Stimulated activated CD4-positive, alpha-beta T cell treated with anti-CD3 and anti-CD28 coated beads, Interleukin-1b, Interleukin-23, amount 100 ng/mL, for 24 hours (primary cell): ENCODE measurements at places on chromosomes 16 and 17.

DNA sequence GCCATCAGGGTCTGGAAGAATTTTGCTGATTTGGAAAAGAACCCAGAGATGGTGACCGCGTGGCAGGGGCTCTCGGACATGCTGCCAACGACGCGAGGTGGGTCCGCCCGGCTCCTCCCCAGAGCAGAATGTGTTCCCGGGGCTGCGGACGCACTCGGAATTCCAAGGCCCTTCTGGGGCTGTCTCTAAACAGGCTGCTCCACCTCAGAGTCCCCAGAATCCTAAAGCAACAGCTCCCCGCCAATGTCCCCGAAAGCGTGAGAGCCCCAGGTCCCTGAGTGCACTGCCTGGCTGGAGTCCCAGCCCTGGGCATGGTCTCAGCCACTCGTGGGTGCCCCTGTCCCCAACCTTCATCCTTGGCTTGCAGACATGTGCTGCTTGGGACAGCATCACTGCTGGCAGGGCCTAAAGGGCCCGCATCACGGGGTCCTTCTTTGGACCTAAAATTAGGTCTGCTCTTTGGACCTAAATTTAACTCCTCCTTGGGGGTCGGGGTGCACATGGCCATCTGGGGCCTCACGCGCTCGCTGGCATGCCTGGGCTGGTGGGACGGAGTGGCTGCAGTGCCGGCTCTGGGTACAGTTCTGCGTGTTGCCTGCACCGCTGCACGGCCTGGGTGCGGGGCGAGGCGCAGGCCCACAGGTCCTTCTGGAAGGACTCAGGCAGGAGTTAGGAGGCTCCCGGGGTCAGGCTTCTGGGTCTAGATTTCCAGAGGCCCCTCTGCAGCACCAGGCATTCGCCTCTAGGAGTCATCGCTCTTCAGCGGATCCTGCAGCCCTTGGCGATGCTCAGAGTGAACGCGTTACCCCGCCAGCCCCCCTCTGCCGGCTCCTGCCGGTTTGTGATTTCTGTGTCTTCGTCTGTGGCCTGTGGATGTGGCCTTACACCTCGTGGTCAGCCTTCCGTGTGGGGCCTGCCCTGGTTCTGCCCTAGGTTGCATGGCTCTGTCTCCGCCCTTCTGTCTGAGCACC is 41.9 kb upstream of the CHMP6 start:
- no peak for DNase-seq

DNA sequence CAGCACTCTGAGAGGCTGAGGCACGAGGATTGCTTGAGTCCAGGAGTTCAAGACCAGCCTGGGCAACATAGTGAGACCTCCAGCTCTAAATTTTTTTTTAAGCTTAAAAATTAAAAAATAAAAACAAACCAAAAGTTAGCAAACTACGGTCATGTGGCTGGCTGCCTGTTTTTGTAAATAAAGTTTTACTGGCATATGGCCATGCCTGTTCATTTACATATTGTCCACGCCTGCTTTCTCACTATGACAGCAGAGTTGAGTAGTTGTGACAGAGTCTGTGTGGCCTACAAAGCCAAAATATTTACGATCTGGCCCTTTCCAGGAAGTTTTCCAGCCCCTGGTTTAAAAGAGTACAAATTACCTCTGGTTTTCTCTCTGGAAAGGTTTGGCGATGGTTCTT is 3.3 kb downstream of the SLX4 start:
- DNase-seq = no peak

DNA sequence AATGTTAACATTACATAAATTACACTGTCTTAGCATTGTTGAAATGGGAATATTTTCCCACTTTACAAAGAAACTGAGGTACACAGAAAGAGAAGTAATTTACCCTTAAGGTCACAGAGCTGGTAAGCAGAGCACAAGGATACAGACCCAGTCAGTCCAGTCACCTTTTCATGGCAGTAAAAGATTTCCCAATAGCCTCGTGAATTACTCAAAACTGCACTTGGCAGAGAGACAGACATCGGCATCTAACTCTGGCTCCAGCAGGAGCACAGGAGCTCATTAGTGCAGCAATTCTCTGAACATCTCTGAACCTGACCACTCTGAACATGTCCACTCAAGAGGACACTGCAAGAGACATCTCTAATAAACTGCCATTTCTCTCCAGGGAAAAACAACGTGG is 3.1 kb downstream of the TEX2 start:
- no peak for DNase-seq

- DNase-seq = no peak
Observed at GRCh38 chr17:66667090-66667489, 167.8 kb upstream of the CACNG5 start.

DNA sequence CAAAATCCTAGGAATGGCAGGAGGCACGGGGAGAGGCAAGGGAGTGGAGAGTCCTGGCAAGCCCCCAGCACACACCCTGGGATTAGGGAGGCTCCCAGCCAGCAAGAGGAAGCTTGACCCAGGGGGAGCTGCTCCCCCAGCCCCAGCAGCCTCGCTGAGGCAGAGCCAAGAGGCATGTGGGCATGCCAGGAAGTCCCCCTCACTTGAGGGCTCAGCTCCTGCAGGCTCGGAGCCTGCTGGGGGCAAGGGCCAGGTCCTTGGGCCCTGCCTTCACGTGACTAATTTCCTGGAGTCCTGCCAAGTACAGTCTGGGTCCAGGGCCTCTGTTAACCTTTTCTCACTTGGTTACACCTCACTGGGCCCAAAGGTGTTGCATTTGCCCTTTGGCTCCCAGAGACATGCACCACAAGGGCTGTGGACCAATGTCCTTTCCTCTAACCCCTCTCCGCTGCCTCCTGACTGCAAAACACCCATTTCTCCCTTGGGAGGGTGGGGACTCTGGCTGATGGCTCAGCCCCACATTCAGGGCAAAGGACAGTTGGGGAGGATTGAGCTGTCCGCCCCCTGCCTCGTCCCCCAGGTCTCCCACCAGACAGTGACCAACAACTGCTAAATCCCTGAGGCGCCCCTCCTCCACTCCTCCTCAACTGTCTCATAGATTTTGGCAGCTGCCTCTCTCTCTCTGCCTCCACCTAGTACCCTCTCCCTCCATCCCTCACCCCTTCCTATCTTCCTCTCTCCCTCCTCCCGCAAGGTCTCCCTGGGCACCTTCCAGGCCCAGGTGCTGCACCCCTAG is 4.4 kb upstream of the SLC47A2 start:
- DNase-seq = no peak

- DNase-seq = no peak
Observed at GRCh38 chr17:75875940-75876189, 2.5 kb downstream of the TRIM47 start.

DNA sequence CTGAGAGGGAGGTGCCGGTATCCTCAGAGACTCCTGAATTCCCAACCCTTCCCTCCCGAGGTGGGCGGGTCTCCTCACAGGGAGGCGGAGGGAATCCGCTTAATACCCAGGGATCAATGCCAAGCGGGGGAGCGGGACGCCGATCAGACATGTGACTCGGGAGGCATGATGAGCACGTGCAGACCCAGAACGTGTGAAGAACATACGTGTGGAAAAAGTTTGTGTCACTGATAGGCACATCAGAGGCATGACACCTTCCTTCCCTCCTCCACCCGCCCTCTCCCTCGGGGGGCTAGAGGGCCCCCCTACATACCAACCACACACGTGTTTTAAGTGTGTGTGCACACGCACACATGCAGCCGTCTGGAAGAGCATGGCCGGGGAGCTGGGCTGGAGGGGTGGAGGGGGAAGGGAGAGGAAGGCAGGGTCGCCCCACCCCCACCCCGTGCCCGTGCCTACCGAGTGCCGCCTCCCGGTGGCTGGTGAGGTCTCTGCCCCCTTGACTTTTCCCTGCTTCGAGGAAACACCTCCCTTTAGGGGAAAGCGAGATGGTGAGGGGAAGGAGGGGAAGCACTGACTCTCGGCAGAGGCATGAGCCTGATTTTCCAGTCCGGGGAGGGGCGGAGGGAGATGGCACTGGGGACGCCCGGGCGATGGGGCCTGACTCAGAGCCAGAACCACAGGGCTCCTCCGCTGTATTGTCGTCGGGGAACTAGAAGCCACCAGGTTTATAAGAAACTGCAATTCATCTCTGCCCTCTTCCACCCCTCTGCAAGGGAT is 12.1 kb upstream of the TBX21 start:
- DNase-seq = peak; percentile 99

- DNase-seq = no peak
Observed at GRCh38 chr17:12691173-12691572, 25.5 kb downstream of the MYOCD start.

- no peak for DNase-seq
Observed at GRCh38 chr16:79593074-79593531, 7.4 kb downstream of the MAF start.

- DNase-seq = no peak
Observed at GRCh38 chr16:23869052-23869451, 33.3 kb downstream of the PRKCB start.

DNA sequence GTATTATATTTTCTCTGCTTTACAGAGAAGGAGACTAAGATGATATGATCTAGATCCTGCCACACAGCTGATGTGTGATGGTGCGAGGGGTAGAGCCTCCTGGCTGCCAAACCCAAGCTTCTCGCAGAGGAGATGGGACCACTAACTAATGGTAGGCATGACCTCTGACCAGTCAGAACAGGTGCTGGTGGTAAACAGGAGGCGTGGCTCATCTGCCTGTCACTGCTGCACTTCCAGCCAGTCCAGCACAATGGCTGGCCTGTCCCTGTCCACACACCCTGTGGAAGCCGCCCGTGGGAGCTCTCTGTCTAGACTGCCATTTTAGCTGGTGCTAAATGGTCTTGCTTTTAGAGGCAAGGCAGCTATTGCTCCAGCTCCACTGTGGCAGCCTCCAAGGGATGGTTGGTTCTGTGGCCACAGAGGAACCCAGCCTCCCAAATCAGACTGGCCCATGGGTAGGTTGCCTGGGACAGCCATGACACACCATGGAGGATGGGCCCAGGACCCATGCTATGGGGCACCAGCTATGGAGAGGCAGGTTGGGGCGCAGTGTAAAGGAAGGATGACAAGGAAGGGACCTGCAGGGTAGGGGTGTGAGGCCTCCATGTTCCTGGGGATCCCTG is 86.7 kb downstream of the KSR1 start:
- DNase-seq = no peak

GRCh38 chr17:63001689-63002394 is 35.8 kb downstream of the TANC2 start:
- DNase-seq = no peak

- DNase-seq = no peak
Observed at GRCh38 chr17:6578491-6578890, 22.1 kb upstream of the PITPNM3 start.

DNA sequence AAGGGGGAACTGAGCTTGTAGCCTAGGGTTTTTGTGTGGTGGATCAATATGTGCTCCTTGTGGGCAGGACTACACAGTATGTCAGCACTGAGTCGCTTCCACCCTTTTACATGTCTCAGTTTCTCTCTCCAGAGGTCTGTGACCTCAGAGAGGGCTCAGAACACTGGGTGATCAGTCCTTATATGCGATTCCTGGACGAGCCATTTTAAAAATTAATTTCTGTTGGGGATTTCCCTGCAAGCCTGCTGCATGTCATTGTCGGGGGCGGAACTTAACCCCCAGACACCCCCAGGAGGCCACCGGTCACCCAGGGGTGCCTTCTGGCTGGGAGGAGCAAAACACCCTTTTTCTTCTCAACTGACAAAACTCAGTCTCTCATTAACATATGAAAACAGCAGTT is 14.1 kb downstream of the DHRS7B start:
- DNase-seq = no peak

DNA sequence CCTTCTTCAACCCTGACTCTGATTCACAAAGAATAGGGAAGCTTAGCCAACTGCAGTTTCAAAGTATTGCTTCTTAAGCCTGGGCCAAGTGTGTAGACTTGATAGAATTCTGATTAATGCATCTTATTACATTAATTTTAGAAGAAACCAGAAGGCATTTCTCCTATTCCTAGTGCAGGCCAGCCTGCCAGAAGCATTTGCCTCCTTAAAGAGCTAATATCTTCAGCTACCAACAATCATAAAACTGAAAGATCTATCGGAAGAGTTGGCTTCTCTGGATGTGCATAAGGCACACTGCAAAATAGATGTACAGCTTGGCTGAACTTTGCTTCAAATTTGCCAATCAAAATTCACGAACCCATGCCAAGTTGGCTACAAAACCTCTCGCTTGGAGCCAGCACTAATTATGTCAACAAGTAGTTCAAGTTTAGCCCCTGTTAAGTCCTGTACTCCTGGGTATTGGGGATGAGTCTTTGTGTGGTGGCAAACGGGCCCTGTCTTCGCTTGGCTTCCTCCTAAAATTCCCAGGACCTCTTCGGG is 717.8 kb downstream of the WWOX start:
- DNase-seq = no peak

DNA sequence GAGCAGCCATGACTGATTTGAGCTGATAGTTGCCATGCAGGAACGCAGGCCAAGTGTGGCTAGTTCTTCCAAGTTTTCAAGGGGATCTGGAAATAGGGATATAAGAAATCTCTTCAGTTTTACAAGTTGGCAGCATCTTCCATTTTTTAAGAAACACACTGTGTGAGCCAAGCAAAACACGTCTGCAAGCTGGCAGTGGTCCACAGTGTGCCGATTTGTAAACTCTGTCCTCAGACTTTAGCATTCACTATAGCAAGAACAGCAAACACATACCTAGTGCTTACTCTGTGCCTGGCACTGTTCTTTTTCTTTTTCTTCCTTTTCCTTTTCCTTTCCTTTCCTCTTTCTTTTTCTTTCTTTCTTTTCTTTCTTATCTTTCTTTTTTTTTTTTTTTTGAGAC is 2.9 kb downstream of the ORAI3 start:
- no peak for DNase-seq

DNA sequence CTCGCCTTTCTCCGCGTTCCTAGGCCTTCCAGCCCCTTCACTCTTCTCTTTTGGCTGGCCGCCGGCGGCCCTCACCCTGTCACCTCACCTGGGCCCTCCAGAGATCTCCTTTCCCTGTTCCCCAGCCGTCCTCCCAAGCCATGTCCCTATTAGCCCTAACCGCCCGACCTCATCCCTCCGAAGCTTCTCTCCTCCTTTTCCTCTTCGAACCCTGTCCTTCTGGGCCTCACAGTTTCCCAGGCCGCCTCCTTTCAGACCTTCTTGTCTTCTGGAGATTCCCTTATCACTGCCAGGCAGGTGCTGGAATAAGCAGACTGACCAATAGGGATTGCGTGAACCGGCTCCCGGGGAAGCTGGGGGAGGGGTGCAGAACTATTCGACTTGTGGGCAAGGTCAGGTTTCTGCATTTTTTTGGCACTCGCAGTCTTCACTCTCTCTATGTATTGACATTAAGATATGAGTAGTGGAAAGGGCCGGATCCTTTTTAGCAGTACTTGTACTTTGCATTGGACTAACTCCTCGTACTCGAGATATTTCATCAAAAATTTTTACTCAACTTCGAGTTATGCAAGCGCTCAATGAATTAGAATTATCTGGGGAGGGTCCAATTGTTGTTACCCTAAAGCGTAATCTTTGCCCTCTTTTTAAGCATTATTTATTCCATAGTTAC is 690 bp downstream of the RHOT1 start:
- DNase-seq = peak; percentile 9

- no peak for DNase-seq
Observed at GRCh38 chr16:68284847-68285246, 20.5 kb downstream of the SLC7A6 start.

DNA sequence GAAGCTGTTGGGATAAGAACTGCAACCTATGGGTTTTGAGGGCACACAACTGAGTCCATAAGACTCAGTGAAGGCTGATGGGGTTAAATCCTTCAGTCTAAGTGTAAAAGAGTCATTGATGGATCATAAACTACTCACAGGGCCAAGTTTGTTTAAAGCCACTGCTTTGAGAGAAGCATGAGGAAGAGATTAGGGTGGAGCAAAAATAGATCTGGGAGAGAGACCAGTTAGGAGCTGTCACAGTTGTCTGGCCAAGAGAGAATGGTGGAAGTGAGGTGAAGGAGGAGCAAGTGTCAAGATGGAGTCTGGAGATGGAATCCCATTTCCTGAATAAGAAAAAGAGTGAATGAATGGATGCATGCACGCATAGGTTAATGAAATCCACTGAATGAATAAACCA is 379.1 kb upstream of the CDH11 start:
- no peak for DNase-seq
